Stimulated activated CD4-positive, alpha-beta T cell treated with anti-CD3 and anti-CD28 coated beads, Interleukin-4, amount 100 ng/mL, for 1 hour (primary cell): ENCODE measurements at places on chromosomes 3 and 15.

DNA sequence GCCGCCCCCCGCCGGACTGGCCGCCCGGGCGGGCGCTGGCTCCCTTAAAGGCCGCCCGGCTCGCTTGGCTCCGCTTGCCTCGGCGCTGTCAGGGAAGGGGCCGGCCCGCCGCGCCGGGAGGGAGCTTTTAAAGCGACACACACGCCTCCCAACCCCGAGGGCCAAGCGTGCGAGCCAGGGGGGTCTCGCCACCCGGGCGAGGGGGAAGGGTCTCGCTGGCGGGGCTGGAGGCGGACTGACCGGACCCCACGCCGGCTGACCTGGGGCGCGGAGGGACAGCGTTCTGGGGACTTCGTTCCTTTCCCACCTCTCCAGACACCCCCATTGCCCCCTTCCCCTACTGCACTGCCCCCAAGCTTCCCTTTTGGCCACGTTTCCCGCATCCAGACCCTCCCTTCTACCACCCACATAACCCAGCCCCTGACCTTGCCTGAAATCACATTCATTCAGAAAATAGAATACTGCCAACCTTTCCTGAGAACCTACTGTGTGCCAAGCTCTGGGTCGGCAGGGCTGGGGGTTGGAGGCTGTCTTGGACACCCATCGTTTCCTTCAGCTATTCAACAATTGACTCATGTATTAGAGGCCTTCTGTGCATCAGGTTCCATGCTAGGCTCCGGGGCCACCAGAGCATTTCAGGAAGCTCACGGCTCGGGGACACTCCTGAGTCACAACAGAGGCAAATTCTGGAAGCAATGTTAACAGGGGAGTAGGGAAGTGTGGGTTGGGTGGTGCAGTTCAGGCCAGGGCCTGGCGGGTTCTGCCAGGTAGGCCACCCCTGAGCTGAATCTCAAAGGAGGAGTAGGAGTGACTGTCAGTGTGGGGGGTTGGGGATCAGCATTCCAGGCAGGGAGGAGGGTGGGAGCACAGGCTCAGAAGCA is at the start of gene INSYN1:
INSYN1 (minus strand) TSS at position 102 of the 881 bp plus-strand sequence. CDS start 2,221 bp downstream, outside the sequence.
- no peak for DNase-seq

DNA sequence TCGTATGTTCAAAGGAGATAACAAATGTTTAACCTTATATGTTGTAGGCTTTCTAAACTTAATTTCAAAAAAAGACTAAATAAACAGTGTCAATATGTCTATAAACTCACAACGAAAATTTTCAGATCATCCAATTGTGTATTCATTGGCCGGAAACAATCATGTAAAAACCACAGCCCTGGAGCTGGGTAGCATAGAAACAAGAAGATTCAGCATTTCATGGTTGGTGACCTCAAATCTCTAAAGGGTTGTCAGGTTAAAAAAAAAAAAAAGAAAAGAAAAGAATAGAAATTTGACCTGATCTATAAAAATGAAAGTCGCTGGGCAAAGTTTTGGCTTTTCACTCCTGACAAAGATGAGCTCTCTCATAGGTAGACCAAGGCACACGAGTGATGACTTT is 13.9 kb downstream of the MEX3B start:
- no peak for DNase-seq

- DNase-seq: no peak
These were observed 38.8 kb upstream of the ARL14 start for GRCh38 chr3:160638184-160638583.

- DNase-seq: no peak
These were observed 129.7 kb upstream of the TUSC7 start for GRCh38 chr3:116579840-116580239.

DNA sequence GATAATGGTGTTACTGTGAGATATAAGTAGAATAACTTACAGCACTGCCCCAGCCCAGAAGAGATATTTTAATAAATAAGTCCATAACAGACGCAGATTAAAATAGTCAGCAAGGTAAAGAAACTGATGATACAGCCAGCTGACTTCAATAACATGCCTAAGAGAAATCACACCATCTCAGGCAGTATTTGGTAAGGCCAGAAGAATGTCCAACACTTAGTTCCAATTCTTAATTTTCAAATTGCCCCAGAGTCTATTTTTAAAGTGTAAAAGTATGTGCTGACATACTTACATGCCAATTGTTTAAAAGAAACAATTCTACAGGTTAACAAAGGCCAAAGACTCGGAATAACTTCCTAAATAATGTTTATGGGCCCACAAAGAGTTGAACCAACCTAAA is 1.6 kb downstream of the GNB4 start:
- DNase-seq: no peak

- DNase-seq: no peak
These were observed 260.1 kb upstream of the DPPA4 start for GRCh38 chr3:109597444-109597843.

DNA sequence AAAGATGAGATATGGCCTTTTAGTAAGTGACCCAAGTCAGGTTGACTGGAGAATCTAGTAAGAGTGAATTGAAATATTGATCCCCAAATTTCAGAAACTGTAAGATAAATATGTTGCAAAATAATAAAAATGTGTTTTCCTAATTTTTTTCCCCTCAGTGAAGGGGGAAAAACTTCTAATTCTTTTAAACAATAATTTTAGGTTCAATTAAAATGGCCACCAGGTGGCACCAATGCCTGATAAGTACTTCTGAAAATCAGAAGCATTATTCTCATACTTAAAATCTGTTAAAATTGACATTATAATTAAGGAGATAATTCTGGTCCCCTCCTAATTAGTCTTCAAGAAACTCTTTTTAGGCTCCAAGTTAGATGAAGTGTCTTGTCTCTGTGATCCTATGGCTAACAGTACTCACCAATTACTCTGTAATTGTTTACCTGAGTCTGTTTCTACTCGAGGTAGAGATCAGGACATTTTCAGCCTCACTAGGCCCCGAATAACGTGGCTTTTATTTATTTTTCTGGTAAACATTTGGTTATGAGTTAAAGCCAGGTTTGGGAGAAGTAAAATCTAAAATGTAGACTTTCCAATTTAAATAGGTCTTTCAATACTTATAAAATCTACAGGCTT is 52.6 kb downstream of the NMD3 start:
- DNase-seq: no peak

GRCh38 chr15:101727186-101727585 is 2.9 kb upstream of the TARS3 start:
- no peak for DNase-seq

- no peak for DNase-seq
These were observed 348.6 kb downstream of the PLCL2 start for GRCh38 chr3:17233398-17233800.

DNA sequence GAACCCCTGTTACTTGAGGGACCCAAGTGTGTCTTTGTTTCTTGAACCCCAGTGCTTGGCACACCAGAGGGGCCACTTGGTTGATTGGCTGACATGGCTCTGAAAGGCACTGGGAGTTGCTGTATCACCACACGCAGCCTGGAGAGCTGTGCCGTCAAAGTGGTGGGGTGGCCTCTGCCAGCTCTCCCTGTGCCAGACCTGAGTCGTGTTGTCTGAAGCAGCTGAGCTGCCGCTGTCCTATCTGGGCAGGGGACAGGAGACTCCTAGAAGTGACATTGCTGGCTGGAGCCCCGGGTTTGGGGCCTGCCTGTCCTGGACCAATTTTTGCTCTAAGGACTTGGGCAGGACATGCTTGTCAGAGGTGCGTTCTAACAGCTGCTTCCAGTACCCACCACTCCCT is 5.5 kb upstream of the SNX22 start:
- DNase-seq: no peak

DNA sequence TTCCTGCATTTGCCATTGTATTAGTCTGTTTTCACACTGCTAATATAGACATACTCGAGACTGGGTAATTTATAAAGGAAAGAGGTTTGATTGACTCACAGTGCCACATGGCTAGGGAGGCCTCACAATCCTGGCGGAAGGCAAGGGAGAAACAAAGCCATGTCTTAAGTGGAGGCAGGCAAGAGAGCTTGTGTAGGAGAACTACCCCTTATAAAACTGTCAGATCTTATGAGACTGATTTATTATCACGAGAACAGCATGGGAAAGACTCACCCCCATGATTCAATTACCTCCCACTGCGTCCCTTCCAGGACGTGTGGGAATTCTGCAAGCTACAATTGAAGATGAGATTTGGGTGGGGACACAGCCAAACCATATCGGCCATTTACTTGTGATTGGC is 27.8 kb downstream of the YEATS2 start:
- no peak for DNase-seq

DNA sequence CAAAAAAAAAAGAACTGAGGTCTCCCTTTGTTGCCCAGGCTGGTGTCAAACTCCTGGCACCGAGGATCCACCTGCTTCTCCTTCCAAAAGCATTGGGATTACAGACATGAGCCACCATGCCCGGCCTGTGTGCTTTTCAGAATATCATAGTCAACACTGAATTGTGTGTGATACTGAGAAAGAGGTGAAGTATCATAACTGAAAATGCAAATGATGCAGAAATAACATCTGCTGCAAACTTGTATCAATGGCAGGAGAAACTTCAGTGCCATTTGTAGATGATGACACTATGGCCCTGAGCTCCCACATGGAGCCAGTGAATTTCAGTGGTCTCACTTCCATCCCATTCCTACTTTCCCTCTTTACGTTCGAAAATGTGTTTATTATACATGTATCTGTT is 21.9 kb downstream of the IL12A start:
- no peak for DNase-seq

DNA sequence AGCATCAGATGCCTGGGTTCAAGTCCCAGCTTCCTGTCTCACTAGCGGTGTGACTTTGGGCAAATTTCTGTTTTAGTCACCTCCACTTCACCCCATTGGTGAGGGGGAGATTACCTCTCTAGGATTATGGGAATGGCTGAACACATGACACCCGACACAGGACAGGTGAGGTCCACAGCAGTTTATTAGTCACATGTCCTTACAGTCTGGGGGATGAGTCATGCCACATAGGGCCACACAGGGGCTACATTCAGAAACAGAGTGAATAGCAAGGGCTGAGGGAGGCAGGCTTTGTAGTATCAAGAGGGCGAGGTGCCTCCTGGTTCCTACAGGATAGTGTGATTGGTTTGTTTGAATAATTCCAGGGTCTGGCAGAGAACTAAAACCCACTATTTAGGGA is 15.2 kb upstream of the ITGA11 start:
- no peak for DNase-seq

GRCh38 chr3:65946438-65946837 is 92.3 kb downstream of the MAGI1 start:
- DNase-seq: no peak

- no peak for DNase-seq
These were observed 88.7 kb downstream of the LIPC start for GRCh38 chr15:58520464-58520863.

- no peak for DNase-seq
These were observed 25.0 kb upstream of the TM4SF1 start for GRCh38 chr3:149402481-149402880.

- no peak for DNase-seq
These were observed 12.5 kb downstream of the RAB27A start for GRCh38 chr15:55277116-55277564.

DNA sequence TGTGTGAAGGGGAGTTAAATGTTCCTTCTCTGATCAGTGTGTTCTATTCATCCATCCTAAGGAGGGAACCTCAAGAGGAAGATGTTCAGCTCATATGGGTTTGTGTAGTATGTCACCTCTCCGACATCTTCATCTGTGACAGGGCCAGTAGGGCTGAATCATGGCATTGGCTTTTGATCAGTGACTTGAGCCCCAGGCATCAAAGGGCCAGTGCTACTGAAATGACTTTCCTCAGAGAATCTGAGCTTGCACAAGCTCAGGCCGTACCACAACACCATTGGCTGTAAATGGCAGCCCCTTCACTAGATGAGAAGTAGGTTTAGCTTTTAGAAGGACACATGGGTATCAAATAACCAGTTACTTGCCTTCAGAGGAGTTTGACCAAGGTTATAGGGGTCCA is 183.2 kb upstream of the NR2E3 start:
- no peak for DNase-seq

DNA sequence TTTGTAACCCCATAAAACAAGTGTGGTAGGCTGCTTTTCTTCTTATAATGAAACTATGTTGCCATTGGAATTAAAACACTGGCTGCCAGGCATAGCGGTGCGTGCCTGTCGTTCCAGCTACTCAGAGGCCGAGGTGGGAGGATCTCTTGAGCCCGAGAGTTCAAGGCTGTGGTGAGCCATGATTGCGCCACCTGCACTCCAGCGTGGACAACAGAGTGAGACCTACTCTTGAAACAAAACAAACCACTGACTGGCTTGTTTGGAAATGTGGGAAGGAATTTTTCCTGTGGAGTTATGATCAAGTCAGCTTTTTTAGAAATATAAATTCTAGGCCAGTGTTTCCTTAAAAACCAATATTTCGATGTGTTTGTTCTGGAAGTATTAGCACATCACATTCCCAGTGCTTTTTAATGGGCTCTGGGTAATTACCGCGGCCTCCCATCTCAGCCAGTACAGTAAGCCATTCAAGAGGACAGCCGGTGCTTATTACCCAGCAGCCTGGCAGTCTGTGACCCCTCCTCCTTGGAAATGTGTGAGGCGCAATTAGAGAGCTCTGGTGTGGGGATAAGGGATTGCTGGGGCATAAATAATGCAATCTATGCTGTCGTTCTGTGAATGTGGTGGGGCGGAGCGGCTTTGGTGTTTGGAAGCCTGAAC is 58.3 kb upstream of the TRAK1 start:
- DNase-seq: no peak

DNA sequence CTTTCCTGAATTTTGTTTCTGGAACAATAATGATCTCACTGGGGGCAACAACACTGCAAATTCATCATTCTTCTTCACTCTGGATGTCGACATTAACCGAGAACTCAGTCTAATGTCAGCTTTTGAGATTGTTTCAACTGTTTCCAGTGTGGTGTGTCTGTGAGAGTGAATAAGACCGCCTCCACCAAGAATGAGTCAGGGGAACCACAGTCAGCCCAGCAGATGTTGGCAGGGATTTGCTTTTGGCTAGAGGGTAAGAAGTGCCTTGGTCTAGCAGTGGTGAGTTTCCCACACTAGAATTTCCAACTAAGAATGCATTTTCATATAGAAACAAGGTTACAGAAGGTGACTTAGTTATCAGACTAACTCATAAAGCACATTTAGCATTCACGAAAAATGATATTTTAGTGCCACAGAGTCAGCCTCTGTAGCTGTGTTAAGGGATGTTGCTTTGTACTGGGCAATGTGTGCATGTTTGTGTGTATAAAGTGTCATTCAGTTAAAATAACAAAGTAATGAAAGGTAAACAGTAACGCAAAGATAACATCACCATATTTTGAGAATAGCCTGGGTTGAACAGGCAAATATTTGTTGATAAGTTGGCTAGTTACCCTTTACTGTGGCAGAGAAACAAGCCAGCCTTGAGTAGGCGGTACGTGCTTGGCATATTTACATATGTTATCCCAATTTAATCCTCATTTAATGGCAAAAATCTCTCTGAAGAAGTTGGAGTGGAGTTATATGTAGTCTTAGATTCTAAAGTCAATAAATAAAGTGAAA is 33.8 kb downstream of the DRD3 start:
- no peak for DNase-seq

DNA sequence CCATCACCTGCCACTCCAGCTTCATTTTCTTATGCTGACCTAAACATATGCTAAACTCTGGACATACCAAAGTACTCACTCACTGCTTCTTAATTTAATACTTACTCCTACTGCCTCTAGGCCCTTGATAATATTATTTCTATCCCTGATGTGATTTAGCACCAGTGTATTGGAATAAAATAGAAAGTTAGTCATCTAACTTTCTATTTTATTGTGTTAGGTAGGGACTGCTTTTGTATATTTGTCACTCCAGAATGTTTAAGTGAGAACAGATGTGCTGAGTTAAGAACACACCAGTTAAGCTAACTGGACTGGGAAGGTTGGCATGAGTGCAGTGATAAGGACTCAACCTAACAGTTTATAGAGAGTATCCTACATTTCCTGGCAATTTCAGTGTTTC is 6.5 kb upstream of the CLDN16 start:
- DNase-seq: no peak
